ENCODE measurements at places on chromosomes 5 and 9.

- DNase-seq = peak; percentile 22
These were observed 9.9 kb upstream of the PCDHB2 start for GRCh38 chr5:141084487-141084989.

- DNase-seq = no peak
These were observed 1156.4 kb downstream of the FOXD4L5 start for GRCh38 chr9:64128572-64128971.

GRCh38 chr5:173962436-173962972, 26.5 kb upstream of the C5orf47 start:
- no peak for DNase-seq

DNA sequence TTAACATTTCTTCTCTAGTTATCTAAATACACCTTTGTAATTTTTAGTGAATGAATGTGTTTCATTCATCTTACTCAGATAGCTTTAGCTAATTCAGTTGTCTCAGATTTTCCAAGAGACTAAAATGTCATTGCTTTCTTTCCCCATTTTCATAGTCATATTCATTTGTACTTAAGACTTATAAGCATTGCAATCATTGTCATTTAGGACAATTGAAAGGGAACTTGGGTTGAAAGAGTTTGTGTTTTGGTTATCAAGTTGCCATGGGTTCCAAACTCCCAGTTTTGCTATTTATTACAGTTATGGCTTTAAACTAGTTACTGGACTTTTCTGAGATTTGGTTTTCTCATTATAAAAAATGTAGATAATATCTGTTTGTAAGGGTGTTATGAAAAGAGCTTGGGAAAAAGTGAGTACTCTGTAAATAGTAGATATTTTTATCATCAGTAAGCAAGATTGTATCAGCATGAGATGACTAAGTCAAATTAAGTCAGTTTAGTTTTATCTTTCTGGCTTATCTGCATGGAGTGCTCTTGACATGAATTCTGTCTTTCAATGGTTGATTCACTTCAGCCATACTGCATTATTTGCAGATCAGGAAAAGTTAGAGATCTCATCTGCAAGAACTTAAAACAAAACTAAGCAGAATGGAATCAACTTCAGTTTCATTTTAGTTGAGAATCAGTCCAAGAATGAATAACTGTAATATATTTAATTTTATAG, 107.5 kb downstream of the PBX3 start:
- DNase-seq = no peak

DNA sequence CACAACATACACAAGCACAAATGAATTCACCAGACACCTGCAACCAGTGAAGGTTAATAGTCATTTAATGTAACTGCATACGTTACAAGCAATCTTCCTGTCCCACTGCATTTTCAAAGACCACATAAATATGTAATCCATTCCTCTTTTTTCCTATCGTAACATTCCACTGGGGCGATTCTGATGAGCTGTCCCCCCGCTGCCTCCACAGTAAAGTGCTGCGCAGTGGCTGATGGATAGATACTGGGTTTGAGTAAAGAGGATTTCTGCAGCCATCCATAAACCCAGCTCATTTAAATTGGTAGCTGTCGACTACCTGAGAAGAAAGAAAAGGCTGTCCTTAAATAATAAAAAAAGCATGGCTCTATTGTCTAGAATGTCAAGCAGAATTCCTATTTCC, 181.1 kb downstream of the SPOCK1 start:
- DNase-seq = no peak

DNA sequence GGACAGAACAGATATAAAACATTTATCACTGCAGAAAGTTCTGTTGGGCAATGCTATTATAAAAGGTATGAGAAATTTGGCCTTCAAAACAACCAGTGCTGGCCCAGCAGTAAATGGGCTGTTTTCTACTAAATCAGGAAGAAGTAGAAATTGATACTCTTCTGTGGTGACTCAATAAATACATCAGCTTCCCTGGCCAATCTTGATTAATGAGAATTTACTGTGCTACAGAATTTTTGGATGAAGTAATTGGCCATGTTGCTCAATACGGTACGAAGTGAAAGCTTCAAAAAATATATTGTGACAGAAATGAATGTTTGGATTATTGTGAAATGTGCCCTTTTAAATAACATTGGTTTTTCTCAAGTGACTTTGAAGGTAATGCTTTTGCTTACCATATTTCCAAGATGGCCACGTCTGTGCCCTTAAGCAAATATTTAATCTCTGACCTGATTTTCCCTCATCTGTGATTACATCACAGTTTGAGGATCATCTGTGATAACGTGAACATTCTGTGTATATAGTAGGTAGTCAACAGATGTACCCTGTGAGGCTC, 4.2 kb downstream of the DNAJA1 start:
- peak; percentile 56 for DNase-seq

DNA sequence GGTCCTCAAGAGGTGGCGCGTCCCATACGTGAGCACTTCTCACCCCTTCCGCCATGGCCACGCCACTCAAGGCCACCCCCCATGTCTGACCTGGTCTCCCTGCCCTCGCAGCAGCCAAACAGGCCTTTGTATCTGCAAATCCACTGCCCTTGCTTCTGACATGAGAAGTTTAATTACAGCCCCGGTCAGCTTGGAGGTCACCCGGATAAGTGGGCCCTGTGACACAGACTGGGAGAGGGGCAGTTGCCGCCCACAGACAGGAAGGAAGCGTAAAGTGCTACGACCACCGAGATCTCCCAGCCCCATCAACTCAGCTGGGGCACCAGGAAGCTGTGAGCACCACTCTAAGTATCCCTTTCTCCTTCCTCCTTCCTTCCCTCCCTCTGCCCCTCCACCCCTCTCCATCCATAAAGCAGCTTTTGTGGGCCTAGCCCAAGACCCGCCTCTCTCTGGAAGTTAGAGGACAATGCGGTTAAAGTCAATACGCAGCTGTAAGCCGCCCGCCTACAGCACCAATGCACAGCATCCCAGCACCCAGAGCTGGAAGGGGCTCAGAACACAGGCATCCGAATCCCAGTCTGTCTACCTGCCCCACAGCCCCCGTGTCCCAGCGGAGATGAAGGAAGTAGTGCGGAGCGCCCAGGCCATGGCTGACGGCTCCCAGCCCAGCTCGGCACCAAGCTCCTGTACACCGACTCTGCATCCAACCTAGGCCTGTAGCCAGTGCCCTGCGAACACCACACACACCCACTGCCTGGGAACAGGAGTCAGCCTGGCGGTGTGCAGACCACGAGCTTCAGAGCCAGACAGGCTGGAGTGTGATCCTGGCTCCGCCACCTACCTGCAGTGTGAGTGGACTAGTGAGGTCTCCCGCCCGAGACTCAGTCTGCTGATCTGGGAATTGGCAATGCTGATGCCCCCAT, 44.8 kb upstream of the RNF130 start:
- peak; percentile 1 for DNase-seq

DNA sequence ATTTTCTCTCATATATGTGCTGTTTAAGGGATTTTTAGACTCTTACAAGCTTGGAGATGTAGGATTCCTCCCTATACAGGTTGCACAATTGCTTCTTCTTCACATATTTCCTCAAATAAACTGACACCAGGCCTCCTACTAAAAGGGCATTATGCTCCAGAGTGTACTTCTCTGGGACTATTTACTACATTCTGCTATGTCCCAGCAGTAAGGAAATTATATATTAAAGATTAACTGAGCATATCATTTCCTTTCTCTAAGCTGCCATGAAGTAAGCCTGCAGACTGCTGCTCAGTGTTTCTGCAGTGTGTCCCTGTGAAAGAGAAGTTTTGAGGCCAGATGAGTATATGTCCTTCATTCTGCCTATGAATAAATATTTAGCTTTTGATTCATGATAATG, 356.9 kb upstream of the NUDT12 start:
- no peak for DNase-seq

DNA sequence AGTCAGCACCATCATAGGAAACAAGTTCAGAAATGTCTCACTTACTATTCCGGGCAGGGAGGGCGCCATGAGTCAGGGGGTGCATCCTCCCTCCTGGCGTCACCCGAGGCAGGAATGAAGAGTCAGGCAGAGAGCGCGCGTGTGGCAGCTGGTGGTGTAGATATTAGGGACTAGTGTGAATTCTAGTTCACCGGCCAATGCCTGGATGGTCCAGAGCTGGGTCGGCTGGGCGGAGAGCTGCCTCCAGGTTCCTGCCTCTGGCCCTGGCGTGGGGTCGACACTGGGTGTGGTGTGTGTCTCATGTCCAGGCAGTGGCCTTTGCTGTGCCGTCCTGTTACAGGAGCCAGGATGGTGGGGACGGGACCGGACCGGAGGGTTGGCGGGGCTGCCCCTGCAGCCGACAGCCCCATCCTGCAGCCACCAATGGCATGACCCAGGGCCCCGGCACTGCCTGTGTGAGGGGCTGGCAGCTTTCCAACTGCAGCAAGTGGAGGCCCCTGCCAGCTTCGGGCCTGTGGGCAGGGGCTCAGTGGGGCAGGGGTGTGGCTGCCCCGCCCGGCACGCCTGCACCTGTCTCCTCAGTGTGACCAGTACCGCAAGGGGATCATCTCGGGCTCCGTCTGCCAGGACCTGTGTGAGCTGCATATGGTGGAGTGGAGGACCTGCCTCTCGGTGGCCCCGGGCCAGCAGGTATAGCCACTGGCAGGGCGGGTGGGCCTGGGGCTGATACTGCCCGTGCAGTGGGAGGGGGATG, 9.1 kb downstream of the DIPK1B start:
- peak; percentile 27 for DNase-seq

DNA sequence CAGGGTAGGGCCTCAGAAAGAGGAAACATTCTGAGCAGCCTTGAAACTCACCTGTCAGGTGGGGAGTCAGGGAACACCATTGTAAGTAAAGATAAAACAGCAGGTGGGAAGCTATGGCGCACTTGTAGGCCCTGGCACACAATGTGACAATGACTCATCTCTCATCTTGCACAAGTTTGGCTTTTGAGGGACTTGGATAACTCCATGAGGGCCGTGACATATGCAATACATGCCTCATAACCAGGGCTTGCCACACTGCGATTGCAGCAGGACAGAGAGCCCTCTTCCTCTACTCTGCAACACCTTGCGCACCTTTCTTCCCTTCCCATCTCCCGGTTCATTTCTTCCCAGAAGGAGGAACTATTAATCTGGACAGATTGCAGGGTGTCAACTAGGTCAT, 144.9 kb downstream of the CEP120 start:
- DNase-seq = no peak

GRCh38 chr9:35253075-35253474, 91.3 kb downstream of the UNC13B start:
- no peak for DNase-seq

DNA sequence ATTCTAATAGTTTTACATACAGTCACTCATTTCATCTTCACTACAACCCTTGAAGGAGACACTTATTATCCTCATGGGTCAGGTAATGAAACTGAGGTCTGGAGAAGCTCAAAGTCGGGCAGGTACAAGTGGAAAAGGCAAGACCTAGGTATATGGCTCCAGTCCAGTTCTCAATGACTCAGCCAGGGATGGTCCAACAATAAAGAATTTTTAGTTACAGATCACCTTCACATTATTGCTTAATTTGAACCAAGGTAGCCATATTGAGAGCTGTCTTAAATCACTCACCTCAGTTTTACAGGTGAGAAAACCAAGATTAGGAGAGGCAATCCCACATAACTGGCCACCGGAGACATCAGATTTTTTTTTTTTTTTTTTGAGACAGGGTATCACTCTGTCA, 55.4 kb downstream of the PTPN3 start:
- no peak for DNase-seq

DNA sequence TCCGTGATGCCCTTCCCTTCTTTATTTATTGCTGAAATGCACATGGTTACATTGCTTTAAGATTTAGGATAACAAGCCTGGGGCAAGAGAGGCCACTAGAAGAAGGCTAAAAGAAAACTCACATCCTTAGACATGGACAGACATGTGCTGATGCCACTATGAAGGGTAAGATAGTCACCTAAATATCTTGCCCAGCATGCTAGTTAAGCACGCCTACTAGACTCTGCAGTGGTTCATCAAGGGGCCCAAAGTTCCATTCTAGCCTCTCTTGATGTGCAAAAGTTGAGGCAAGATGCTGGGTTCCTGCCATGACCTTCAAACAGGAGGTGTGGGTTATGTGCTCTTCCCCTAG, 49.3 kb downstream of the GRAMD2B start:
- no peak for DNase-seq

GRCh38 chr5:33675958-33676464, 215.8 kb downstream of the ADAMTS12 start:
- no peak for DNase-seq

- peak; percentile 66 for DNase-seq
These were observed 27.8 kb downstream of the PRLR start for GRCh38 chr5:35202319-35203111.

- no peak for DNase-seq
These were observed 96.2 kb downstream of the TLE4 start for GRCh38 chr9:79667817-79668436.

DNA sequence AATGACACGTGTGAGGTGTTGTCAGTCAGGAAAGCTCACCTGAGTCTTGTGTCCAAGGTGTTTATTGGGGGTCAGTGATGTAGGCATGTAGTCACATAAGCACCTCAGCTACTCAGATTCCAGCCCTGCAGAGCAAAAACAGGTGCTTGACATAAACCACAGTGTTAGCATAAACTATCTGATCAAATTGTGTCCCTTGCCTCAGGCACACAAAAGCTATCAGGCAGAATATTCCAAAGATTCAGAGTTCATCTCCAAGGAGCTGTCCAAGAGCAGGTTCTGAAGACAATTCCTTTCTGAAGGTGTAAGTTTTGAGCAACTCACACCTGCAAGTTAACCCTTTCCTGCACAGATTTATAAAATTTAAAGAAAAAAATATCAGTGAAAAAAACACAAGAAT, 102.2 kb upstream of the ITGA1 start:
- no peak for DNase-seq

- DNase-seq = no peak
These were observed 118.3 kb upstream of the MVB12B start for GRCh38 chr9:126208216-126208758.

GRCh38 chr9:96087669-96088299, 212.3 kb downstream of the ERCC6L2 start:
- peak; percentile 11 for DNase-seq

DNA sequence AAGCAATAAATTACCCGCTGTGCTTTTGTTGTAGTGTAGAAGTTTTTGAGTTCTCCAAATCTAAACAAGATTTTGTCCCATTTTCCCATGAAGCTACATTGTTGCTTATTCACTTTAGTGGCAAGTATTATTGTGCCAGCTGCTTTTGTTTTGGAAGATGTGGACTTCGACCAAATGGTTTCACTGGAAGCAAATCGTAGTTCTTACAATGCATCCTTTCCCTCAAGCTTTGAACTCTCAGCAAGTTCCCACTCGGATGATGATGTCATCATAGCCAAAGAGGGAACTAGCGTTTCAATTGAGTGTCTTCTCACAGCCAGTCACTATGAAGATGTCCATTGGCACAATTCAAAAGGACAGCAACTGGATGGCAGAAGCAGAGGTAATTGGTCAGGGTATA, 10.9 kb downstream of the MFAP3 start:
- DNase-seq = no peak

GRCh38 chr9:128282500-128282899, 6.4 kb downstream of the SWI5 start:
- no peak for DNase-seq

GRCh38 chr5:59161221-59162105, 578.6 kb downstream of the RAB3C start:
- no peak for DNase-seq

Measured in adrenal gland (tissue), 19 donors.